ENCODE measurements at places on chromosomes 5 and 9.

- DNase-seq: no peak
Observed at GRCh38 chr5:18032744-18033143, 398.5 kb downstream of the TAF11L14 start.

DNA sequence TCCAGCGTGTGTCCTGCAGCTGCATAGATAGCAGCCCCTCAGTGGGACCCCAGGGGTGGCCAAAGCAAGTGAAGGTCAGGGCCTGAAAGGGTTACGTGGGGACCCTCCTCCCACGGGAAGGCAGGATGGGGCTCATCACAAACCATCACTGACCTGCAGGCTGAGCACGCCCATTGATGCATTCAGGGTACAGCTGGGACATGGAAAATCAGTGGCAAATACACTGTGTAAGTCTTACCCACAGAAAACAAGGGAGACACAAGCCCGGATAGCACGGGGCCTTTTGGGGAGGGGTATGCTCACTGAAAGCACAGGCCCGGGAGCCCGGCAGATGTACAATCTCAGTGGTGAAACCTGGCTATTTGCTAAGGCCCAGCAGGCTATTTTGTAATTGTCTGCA lies 49.1 kb downstream of the SEMA4D start:
- no peak for DNase-seq

- peak; percentile 48 for DNase-seq
Observed at GRCh38 chr5:146878476-146879172, at the start of gene PPP2R2B. PPP2R2B (minus strand) TSS chr5:146878757.

DNA sequence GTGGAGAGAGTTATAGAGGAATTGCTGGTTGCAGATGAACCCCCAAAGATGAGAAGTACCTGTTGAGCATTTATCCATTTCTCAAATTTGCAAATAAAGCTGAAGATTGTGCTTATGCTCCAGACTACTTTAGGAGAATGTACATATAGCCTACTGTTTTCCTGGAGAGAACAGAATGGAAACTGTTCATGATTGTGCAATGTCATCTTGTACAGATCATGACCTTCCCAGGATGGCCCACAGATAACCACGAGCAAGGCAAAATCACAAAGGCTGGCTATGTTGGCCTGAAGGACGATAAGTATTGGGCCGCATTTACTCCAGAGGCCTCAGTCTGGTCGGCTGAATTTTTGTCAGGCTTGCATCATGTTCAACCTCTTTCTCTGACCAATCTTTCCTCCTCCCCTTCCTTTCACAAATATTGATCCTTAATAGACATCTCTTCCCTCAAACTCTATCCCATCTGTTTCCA lies 28.5 kb upstream of the RICTOR start:
- no peak for DNase-seq

GRCh38 chr5:180467989-180468731 lies 26.0 kb upstream of the CNOT6 start:
- DNase-seq: no peak

DNA sequence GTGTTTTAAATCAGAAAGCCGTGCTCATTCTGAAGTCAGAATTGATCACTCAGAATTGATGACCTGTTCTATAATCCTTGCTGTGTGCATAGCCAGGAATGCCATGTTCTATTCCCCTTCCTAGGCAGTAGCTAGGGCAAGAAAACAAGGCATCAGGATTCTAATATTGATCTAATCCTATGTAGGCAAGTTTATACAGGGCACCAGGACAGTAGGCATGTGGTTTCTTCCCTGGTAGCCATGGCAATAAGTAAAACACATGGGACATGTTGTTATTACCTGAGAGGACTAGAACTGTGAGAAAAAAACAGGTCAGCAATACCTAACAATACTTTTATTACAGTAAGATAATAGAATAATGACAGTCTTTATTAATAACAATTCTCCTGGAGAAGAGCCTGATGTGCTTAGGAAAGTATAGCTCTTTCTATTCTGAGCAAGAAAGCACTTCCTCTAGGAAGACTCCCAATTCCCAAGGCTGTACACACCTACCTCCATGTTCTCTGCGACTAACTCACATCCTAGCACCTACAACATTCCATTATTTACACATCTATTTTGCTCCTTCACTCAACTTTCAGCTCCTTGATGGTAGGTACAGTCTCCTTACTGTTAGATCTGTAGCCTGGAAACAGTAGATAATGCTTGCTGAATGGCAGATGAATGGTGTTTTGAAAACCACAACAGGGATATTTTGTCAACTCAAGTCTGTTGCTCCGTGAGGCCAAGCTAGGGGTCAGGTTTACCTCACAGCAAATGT lies 70.8 kb downstream of the STX17 start:
- no peak for DNase-seq

GRCh38 chr5:89287964-89288363 lies 405.0 kb upstream of the MEF2C start:
- DNase-seq: no peak

Data from NCI-H2227 treated with DMSO at 0.1 percent for 48 hours (cell line).